ENCODE measurements at places on chromosomes 5 and 9.

- DNase-seq, result no peak
These were observed 59.0 kb upstream of the C9orf72 start for GRCh38 chr9:27632254-27632653.

GRCh38 chr5:2038321-2039179 lies 155.8 kb upstream of the IRX4 start:
- peak; percentile 63 for DNase-seq

- DNase-seq, result no peak
These were observed 27.7 kb upstream of the ZNF622 start for GRCh38 chr5:16493261-16493660.

DNA sequence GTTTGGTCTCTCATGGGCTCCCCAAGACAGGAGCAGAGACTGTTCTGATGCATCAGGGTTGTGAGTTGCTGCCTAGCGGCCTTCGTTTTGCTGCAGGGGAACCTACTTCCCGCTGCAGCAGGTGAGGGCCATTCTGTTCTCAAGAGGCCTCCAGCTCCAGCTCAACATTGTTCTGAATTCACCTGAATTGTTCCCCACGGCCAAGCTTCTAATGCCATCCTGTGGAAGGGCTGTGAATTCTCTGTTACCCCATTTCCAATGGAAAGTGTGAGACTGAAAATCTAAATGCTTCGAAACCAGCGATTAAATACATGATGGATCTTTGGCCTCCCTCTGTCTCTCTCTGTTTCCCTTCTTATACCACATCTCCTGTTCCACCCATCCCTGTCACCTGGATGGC lies 349.1 kb upstream of the DAP start:
- no peak for DNase-seq

DNA sequence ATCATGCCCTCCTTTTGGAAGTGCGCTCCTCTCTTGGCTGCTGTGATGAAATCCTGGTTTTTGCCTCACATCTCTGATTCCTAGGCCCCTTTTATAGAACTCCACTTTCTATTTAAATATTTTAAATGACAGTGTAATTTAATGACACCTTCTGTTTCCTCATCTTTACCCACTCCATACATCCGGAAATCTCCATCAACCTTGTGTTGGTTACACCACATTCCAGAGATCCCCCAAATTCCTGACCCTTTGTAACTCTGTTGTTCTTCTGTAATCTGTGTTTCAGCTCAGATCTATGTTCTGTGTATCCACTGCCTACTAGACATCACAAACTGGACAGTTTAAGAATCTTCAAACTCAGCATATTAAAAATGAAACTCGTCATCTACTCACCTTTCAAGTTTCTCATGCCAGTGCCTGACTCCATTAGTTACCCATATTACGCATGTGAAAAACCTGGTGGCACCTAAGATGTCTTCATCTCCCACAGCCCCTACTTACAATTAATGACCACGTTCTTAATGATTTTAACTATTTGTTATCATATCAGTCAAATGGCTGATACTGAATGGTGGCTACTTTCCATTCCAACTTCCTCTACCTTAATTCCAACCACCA lies 25.1 kb downstream of the PARP8 start:
- no peak for DNase-seq

DNA sequence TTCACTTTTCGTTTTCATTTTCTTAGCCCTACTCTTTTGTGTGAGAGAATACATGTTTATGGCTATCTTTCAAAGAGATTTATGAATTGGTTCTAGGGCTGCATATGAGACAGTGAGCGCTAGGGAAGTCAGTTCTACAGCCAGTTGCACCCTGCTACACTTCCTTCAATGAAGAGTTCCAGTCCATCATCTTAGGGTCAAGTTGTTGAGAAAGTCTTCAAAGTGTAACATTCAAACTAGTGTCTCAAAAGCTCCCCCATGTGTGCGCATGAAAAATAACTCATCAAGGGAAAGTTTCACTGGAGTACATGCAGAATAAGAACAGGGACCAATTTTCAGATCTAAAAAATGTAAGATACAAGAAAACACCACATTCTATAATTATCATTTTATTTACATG lies 317.2 kb downstream of the DEPDC1B start:
- no peak for DNase-seq

DNA sequence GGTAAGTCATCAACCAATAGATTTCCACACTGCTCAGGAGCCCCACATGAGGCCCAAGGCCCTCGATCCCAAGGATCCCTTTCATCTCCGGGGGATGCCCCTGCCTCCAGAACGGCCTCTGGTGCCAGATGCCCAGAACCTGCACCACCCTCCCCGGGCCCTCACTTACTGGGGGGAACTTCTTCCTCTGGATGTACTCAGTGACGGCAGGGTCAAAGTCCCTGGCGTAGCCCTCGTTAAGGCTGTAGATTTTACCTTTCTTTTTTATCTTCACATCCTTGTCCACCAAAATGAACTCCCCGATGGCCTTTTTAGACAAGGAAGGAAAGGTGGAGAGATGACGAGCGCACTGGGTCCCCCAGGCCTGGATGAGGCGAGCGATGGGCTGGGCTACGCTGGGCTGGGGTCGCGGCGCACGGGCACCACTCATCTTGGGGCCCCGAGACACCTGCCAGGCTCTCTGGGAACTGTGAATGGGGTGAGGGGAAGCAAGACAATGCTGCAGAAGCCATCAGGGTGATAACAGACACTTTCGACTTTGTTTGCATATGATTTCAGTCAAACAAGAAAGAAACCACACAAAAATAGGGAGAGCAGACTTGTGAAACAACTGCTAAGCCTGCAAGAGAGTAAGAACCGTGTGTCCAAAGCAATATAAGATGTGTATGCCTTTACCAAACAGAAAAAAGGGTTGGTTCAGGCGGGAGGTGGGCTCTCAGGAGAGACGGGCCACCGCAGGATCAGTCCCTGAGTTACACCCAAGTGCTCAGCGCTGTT lies 13.2 kb upstream of the FBP2 start:
- DNase-seq, result no peak

- DNase-seq, result no peak
These were observed 2.0 kb downstream of the NMUR2 start for GRCh38 chr5:152403046-152403445.

DNA sequence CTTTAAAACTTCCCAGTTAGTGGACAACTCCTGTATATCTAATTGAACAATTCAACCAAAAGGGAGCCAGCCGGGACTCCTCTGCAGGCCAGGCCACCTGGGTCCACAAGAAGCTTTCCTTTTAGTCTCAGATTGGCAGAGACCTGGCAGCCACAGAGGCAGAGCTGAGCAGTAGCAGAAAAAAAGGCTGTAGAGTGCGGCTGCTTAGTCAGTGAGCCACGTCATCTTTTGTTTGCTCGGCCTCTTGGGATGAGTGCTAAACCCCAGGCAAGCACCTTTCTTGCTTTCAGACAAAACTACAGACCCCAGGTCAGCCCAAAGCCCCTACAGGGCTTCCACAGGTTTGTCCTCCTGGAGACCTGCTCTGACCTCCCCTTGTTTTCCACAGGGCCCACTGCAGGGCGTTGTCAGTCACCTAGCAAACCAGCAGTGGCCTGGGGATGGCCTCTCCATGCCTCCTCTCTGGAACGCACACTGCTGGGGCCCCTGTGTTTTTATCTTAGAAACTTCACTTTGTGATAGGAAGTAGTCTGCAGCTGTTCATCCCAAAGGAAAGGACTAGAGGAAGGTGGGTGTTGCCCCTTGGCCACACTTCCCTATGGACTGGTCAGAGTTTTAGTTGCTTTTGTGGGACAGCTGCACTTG lies 49.9 kb downstream of the SHB start:
- peak; percentile 10 for DNase-seq

DNA sequence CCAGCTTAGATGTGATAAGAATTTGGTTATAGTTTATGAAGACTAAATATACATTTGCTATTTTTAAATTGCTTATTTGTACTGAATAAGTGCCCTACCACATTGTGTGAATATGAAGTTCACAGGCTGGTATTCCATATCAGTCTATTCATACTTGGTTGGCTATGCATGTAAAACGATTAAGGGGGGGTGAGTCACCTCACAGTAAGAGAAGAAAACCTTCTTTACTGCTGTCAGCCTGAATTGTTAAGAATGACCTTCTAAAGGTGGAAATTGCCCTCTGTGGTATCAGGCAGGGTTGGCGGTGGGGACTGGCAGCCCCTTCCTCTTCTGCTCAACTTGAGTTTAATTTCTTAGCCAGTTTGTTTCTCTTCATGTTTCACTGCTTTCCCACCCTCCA lies 127.0 kb upstream of the RPS23 start:
- DNase-seq, result no peak

DNA sequence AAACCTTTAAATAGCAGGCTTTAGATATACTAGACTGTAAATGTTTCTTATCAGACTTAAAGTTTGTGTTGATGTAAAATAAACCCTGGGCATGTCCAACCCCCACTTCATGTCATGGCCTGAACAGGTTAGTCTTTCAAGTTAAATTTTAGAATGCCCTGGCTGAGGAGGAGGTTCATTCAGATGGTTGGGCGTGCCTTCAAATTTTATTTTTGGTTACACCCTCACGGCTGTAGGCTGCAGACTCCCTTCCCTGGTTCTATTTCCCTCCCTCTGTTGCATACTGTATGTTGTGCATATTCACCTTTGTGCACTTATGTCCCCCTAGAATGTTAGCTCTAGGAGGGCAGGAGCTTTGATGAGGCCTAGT lies 5.3 kb upstream of the BICD2 start:
- no peak for DNase-seq

- DNase-seq, result no peak
These were observed 92.0 kb downstream of the BASP1 start for GRCh38 chr5:17309462-17309861.

DNA sequence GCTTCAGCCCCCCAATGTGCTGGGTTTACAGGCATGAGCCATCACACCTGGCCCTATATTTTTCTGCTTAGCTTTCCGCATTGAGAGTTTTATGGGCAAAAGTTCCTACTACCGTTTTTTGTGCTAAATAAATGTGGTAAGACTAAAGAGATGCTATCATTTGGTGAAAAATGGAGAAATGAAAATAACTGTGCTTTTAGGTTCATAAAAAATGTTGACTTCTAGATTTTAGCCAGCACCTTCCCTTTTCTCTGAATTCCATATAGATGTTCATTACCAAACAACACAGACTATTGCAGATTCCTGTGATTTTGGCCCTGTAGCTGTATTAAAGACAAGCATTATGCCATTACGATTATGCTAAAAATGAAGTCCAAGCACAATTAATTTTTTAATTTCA lies 72.0 kb upstream of the CTSL start:
- no peak for DNase-seq

- peak; percentile 39 for DNase-seq
These were observed 32.6 kb upstream of the TTLL11 start for GRCh38 chr9:122125509-122126330.

GRCh38 chr9:78783743-78784142 lies 486.8 kb downstream of the PSAT1 start:
- DNase-seq, result no peak

DNA sequence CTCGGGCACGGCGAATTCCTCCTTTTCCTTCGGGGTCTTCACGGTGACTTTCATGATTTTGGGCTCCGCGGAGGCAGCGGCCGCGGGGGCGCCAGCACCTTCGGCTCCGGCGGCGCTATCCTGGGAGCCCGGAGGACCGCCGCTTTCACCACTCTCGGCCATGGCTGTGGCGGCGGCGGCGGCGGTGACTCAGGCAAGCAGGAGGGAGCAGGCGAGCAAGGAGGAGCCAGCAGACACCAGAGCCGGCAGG lies 315 bp downstream of the UBQLN1 start:
- peak; percentile 94 for DNase-seq

DNA sequence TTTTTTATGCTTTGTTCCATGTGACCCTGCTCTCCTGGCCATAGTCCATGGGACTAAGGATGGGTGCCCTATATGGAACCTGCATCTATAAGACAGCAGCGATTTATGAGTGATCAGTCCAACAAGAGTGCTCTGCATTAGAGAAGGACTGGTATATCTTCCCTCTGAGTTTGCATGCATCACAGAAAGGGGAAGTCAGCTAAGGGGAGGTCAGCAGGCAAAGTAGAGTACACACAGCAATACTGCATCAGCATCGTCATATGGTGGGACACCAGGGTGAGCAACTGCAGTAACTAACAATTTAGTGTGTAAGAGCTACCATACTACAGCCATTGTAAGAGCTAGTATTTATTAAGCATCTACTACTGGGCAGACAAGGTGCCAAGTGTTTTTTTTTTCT lies 311.3 kb downstream of the NDUFS4 start:
- DNase-seq, result no peak

GRCh38 chr9:112110777-112111113 lies 64.4 kb downstream of the SUSD1 start:
- DNase-seq, result no peak

DNA sequence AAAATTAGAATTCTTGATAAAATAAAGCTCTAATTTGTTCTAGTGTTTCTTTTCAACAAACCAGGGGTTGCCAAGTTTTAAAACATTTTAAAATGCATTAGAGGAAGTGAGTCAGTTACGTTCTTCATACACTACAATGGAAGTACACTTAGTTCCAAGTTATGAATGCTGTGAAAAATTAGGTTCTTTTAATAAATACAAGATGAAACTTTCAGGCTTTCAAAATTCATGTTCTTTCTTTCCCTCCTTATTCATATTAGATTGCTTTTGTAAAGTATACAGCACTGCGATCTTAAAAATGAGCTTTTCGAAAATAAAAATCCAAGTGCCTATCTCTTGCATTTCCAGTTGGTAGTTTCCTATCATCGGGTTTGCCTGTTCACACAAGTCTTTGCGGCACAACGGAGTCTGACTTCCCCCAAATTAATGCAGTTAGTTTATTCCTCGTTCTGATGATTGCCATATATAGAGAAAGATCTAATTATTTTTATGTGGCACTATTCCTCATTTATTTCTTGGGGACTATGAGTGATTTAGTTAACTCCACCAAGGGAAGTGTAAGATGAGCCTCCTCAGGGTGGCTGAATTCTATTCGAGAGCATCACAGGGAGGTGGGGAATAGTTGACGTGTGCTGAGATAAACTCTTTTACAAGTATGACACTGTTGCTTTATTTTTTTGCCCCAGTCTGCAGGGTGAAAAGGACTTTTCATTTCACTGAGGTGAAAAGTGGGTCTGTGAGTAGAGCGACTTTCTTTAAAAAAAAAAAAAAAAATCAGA lies 238.2 kb downstream of the CD180 start:
- no peak for DNase-seq

GRCh38 chr9:17958363-17958762 lies 379.5 kb downstream of the SH3GL2 start:
- no peak for DNase-seq

DNA sequence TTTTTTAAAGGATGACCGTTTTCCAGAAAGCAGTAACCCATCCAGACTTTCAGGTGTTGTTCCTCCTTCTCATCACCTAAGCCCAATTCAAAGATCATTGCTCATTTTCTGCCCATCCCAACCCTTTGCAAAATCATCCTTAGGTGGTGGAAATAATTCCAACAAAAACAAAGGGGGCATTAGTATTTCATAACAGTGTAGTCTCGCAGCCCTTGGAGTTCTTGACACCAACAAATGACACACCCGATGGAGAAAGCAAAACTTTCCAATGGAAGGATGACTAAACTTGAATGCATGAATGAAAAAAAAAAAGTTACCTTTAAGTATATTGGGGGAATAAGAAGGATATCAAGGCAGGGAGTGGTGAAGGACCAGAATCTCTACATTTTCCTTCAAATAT lies 117.0 kb downstream of the PAPPA start:
- DNase-seq, result no peak

Measured in NCI-H1417 (cell line).